Effector memory CD8-positive, alpha-beta T cell (primary cell): ENCODE measurements at places on chromosomes 1 and 21.
A peak's percentile ranks its signal among the peaks of the same experiment; 100 is the strongest.

DNA sequence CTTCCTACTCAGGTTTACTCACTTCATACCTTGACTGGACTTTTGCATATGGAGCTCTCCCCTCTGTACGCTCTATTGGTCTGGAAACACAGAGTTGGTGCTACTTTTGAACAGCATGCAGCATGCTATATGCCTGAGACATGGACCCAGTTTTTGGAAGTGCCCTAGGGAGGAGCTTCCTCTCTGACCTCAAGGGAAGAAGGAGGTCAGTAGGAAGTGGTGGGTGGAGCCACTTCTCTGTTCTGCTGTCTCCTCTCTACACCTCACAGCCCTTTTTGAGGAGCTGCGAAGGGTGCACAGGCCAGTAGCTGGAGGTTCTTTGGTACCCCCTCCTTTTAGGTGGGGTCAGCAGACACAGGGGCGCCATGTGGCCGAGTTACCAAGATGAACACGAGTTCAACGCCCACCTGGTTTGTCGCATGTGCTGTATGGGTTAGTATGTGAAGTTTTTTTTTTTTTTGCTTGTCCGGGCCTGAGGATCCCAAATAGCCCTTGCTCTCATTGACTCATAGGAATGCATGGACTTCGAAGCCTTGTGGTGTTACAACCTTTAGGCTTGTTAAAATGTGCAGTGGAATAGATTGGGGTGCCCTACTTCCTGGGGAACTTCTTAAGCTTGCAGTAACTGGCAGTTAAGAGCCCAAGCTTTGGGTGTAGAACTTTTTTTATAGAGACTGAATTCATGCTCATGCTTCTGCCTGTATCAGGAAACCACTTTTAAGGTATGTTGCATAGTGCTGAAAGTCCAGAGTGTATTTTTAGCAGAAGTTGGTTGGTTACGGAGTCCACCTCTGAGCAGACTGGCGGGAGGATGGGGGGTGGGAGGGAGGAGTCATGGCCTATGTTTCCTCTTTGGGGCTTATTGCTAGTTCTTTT is 10.7 kb downstream of the MACF1 start:
- no peak for DNase-seq
- no peaks in the 10 kb centered on the region for H3K27me3 ChIP-seq
- peaks cover 59% of the 10 kb centered on the region for H3K4me1 ChIP-seq
- H3K27ac ChIP-seq: peak overlapping the region; percentile 93
- peaks cover 11% of the 10 kb centered on the region for H3K36me3 ChIP-seq

DNA sequence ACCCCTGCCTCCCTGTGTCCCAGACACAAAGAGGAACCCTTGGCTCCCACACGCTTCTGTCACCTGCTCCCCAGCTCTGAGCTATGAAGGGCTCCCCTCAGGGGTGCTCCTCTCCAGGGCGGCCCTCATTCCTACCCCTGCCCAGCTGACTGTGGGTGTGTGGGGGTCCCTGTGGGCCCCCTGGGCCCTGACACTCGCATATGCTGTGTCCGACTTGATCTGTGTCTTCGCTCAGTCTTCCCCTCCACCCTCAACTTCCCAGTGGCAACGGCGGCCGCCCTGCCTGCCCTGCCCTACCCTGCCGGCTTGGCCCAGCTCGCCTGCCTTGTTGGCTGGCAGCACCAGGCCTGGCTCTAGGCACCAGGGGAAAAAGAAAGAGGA is 1.2 kb downstream of the KCNQ4 start:
- no peak overlapping the region for H3K27ac ChIP-seq
- H3K27me3 ChIP-seq: peaks cover 44% of the 10 kb centered on the region

DNA sequence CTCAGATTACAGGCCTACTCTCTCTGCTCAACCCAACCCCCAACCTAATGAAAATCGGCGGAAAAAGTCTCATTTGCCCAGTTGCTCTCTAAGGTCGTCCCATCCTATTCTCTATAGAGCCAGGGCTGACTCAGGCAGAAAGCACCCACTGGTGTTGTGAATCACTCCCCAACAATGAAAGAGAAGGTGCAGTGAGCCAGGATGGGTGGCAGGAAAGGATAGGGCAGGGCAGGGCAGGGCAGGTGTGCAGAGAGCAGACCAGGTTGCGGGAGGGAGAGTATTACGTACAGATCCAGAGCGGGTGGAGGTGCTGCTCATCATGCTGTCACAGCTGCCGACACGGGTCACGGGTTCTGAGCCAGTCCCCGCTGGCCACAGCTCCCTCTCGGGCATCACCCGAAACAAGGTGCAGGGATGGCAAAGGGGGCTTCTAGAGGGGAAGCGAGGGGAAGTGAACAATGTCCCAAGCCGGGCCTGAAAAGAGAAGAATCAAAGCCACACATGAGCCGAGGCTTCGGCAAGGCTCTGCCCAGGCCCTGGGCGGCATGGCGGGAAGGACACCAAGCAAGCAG is 5.3 kb downstream of the C1orf116 start:
- H3K27me3 ChIP-seq: peaks cover 96% of the 10 kb centered on the region
- DNase-seq: no peak
- no peaks in the 10 kb centered on the region for H3K36me3 ChIP-seq
- H3K4me3 ChIP-seq: no peak overlapping the region

DNA sequence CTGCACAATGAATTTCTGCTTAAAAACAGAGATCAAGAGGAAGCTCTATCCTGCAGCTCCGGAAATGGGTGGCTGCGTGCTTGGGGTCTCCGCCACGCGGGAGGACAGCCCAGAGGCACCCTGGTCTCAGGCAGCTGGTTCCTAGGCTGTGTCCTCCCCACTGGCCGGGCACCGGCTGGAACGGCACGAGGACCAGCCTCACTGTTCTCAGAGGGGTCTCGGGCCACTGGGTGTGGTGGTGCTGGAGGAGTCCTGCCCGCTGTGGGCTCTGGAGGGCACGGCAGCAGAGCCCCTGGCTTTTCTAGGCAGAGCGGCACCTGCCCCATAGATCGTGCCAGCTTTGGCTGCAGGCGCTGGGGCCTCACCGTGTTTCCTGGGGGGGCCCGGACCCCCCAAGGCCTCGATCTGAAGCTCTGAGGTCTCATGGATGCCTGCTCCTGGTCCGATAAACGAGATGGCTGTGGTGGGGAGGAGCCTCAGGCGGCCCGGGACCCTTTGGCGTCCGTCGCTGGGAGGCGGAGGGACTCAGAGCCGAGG is 8.2 kb upstream of the RNF223 start:
- no peak overlapping the region for H3K4me3 ChIP-seq
- no peaks in the 10 kb centered on the region for H3K4me1 ChIP-seq
- DNase-seq: no peak
- no peak overlapping the region for H3K27ac ChIP-seq

GRCh38 chr1:98662356-98662670 is 792 bp downstream of the SNX7 start:
- H3K4me3 ChIP-seq: peak overlapping the region; percentile 76
- H3K27me3 ChIP-seq: peaks cover 42% of the 10 kb centered on the region

- no peaks in the 10 kb centered on the region for H3K4me1 ChIP-seq
- H3K27me3 ChIP-seq: peaks cover 21% of the 10 kb centered on the region
- H3K36me3 ChIP-seq: no peaks in the 10 kb centered on the region
- H3K4me3 ChIP-seq: no peak overlapping the region
- no peak overlapping the region for H3K27ac ChIP-seq
These were observed 5.1 kb downstream of the HRNR start for GRCh38 chr1:152218762-152219436.

- peak overlapping the region; percentile 98 for H3K4me3 ChIP-seq
- H3K27ac ChIP-seq: peak overlapping the region; percentile 99
- peaks cover 37% of the 10 kb centered on the region for H3K27me3 ChIP-seq
These were observed 428 bp upstream of the ZNF678 start for GRCh38 chr1:227562933-227563323.

DNA sequence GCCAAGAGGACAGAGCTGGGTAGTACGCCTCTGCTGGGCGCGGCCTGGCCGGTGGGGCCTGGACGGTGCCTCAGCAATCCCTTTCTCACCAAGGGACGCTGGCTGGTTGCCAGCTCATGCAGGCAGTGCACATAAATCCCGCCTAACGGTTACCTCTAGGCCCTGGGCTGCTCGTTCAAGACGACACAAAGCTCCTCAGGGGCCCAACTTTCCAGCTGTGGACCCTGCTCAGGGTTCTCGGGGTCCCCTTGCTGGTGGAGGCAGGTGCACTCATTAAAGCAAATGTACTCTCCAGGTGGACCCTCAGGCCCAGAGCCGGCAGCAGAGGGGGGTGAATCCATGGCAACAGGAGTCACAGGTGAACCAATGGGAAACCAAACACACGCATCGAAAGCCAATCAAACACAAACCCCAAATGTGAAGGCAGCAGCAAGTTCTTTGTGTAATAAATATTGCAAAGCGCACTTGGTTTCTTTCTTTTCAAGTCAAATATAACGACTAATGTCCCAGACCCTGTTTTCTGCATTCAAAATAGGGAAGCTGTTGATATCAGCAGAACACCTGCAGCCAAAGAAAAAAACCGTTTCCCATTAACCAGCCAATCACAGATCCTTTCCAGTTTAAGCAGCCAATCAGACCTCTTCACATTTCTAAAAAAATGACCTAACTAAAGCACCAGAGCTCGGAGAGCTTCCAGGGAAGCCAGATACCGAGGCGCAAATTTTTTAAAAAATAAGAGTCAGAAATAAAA is 26.1 kb upstream of the CLSTN1 start:
- no peaks in the 10 kb centered on the region for H3K27me3 ChIP-seq
- no peak overlapping the region for H3K4me3 ChIP-seq
- no peak overlapping the region for H3K27ac ChIP-seq
- DNase-seq: no peak

GRCh38 chr1:62840555-62840954 is 56.6 kb downstream of the ATG4C start:
- no peak for DNase-seq
- H3K27ac ChIP-seq: no peak overlapping the region
- no peaks in the 10 kb centered on the region for H3K4me1 ChIP-seq
- H3K27me3 ChIP-seq: no peaks in the 10 kb centered on the region
- H3K4me3 ChIP-seq: no peak overlapping the region
- H3K36me3 ChIP-seq: no peaks in the 10 kb centered on the region

GRCh38 chr1:226446094-226446493 is 38.2 kb upstream of the PARP1 start:
- peak overlapping the region; percentile 82 for H3K27ac ChIP-seq
- no peaks in the 10 kb centered on the region for H3K36me3 ChIP-seq
- H3K27me3 ChIP-seq: peaks cover 19% of the 10 kb centered on the region
- peaks cover 20% of the 10 kb centered on the region for H3K4me1 ChIP-seq

DNA sequence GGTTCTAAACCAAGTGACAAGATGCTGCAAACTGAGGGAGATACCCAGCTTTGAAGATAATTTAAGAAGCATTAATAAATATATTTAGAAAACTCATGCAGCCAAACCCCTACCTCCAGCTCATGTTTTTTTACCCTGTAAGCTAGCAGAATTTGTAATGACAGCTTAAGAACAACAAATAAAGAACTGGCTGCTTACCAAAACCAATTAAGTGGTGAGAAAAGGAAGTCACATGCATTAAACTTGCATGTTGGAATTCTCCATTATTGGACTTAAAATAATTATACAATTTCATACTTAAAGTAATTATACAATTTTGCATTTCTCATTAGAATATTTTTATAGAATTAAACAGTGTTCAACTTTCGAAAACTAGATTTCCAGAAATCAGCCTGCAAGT is 75.6 kb upstream of the CNIH3 start:
- H3K27ac ChIP-seq: no peak overlapping the region
- DNase-seq: no peak
- H3K4me1 ChIP-seq: peaks cover 6% of the 10 kb centered on the region
- peaks cover 21% of the 10 kb centered on the region for H3K27me3 ChIP-seq
- H3K36me3 ChIP-seq: no peaks in the 10 kb centered on the region
- no peak overlapping the region for H3K4me3 ChIP-seq

GRCh38 chr1:7956218-7957032 is 5.1 kb upstream of the PARK7 start:
- peak overlapping the region; percentile 50 for H3K4me3 ChIP-seq
- H3K27ac ChIP-seq: peak overlapping the region; percentile 96
- H3K36me3 ChIP-seq: peaks cover 10% of the 10 kb centered on the region
- no peaks in the 10 kb centered on the region for H3K27me3 ChIP-seq
